Left renal pelvis (tissue), 4 donors: ENCODE measurements at places on chromosomes 2 and 18. TPM values are rescaled to one million over a fixed set of nuclear protein-coding genes. Genes with fewer than 3 reads are reported as not detected.
A peak's percentile ranks its signal among the peaks of the same experiment; 100 is the strongest.

Gene HRH4
- polyA plus RNA-seq = 0.17 TPM

Gene OTOF
- polyA plus RNA-seq = 0.30 TPM

Gene SP140
- 0.55 TPM for polyA plus RNA-seq

Gene DUSP11
- polyA plus RNA-seq = 30.2 TPM

Gene GCC2
- 59.5 TPM for polyA plus RNA-seq

Gene MC5R
- polyA plus RNA-seq = 0.47 TPM

DNA sequence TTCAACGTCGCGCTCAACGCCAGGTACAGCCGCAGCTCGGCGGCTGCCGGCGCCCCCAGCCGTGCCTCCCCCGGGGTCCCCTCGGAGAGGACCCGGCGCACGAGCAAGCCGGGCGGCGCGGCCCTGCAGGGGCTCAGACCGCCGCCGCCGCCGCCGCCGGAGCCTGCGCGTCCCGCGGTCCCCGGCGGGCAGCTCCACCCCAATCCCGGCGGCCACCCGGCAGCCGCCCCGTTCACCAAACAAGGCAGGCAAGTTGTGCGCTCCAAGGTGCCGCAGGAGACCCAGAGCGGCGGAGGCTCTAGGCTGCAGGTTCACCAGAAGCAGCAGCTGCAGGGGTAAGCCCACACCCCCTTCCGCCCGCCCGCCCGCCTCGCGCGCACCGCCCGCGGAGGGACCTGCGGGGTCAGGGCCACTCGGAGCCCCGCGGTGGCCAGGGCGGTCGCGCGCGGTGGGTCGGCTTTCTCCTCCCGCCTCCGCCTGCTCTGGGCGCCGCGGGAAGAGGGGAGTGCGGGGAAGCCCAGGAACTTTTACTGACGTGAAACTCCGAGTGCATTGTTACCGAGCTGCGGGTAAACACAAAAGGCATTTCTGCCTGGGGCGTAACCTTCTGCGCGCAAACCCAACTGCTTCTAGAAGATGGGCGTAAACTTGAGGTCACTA lies 861 bp downstream of the LTBP1 start:
- DNase-seq = no peak

- DNase-seq = no peak
Measured at GRCh38 chr2:228426502-228427216, 245.2 kb upstream of the SPHKAP start.

- DNase-seq = no peak
Measured at GRCh38 chr2:60438131-60438530, 115.3 kb downstream of the BCL11A start.

- no peak for DNase-seq
Measured at GRCh38 chr2:132659331-132659730, 10.7 kb downstream of the LYPD1 start.

GRCh38 chr2:227717687-227718567 lies at the start of gene SLC19A3:
TSS of gene SLC19A3 (minus strand) at chr2:227718028. CDS start at chr2:227702318, 15,710 bp downstream.
- peak; percentile 42 for DNase-seq

GRCh38 chr2:61055557-61055956 lies 10.1 kb upstream of the SANBR start:
- no peak for DNase-seq

DNA sequence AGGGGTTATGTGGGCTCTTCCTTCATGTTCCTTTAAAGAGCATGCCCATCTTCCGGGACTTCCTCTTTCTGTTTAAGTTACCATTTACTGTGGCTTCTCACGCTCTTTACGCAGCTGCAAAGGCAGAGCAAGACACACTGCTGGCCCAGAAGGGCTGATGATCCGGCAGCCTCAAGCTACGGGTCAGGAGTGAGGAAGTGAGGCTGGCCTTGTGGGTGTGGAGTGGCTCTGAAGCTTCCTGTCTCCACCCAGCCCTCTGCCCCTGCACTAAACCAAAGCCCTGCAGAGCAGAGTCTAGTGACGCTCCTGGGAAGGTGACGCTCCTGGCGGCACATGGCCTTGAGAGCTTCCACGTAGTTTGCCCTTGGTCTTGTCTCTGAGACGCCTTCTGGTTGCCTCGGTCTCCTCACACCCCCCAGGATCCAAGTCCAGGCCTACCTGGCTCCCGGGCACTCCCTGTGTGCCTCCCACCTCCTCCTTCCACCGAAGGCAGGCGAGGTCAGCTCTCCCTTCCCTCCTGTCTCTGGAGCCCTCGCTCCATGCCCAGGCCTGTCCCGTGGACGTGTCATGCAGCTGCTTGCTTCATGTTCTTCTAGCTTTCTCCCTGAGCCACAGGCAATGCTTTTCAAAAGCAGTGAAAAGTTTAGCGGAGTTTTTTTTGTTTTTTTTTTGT lies 50.3 kb downstream of the ARL4C start:
- no peak for DNase-seq

DNA sequence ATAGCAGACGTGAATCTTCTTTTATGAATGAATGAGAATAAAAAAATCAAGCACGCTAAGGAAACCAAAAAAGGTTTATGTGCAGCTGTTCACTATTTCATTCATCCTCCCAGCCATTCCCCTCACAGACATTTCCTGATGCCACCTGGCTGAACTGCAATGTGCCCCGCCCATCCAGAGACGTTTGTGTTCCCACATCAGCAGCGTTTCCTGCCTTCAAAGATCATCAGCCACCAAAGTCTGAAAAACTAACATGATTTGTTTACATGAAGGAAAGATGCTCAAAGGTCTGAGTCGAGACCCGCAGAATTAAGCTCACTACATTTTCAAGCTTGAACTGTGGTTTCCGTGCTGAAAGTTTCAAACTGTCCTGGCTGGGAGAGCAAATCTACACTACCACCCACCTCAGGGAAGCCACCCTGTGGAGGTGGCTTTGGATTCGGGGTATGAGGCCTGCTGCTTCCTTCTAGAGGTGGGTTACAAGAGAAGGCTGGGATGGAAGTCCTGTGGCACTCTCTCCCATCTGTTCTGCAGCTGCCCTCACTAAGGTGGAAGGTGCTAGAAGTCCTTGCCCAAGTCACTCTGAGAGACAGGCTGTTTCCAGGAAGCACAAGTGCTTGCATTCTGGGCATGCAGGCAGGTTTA lies 201.3 kb upstream of the OSR1 start:
- no peak for DNase-seq

DNA sequence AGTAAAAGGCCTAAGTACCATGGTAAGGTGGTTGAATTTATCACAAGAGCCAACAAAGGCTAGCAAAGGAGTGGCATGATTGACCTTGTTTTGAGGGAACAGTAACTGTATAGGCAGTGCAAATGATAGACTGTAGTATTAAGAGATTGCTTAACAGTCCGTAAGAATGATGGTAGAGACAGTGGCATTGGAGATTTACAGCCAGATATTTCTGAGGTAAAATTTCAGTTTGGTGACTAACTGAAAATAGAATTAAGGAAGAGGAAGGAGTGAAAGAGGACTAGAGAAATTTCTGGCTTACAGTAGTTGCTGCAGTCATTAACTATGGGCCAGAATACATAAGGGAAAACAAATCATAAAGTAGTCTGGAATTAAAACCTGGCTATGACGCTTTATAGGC lies 4.4 kb upstream of the BAZ2B start:
- no peak for DNase-seq

- no peak for DNase-seq
Measured at GRCh38 chr2:99852376-99852934, 289.9 kb downstream of the AFF3 start.

- no peak for DNase-seq
Measured at GRCh38 chr2:64262071-64262470, 117.9 kb upstream of the PELI1 start.

GRCh38 chr18:5628512-5629255 lies 84.9 kb upstream of the EPB41L3 start:
- DNase-seq = peak; percentile 24

DNA sequence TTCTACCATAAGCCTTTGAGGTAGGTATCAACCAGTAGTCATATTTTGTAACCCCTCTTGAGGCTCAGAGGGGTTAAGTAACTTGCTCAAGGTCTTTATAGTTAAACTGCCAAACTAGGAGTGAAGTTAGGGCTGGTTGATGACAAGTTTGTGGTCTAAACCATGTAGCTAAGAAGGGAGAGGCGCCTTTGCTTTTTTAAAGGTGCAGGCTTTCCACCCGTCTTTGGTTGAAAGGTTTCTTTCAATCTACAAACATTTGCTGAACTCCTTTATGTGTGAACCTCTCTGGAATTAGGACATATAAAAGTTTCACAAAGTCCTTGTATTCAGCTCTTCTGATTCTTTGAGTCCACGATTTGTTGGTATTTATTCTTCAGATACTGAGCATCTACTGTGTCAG lies 2.4 kb upstream of the MTA3 start:
- DNase-seq = no peak

- no peak for DNase-seq
Measured at GRCh38 chr2:134502104-134502503, 216.7 kb downstream of the TMEM163 start.

DNA sequence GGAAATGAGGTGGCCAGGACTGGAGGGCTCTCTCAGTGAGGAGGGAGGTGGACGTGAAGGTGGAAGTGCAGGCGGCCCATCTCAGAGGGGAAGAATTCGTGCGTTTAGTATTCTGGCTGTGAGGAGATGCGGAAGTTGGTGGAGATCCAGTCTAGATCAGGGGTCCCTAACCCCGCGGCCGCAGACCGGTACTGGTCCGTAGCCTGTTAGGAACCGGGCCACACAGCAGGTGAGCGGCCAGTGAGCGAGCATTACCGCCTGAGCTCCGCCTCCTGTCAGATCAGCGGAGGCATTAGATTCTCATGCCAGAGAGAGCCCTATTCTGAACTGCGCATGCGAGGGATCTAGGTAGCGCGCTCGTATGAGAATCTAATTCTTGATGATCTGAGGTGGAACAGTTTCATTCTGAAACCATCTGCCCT lies 1.6 kb upstream of the FHOD3 start:
- DNase-seq = no peak

- no peak for DNase-seq
Measured at GRCh38 chr2:137411585-137411984, 552.7 kb upstream of the HNMT start.

- no peak for DNase-seq
Measured at GRCh38 chr2:36499128-36499820, 98.7 kb downstream of the FEZ2 start.

GRCh38 chr2:23649819-23650218 lies 264.8 kb downstream of the KLHL29 start:
- no peak for DNase-seq
